ENCODE measurements at places on chromosomes 7 and 10.
A peak's percentile ranks its signal among the peaks of the same experiment; 100 is the strongest.

GRCh38 chr10:25875556-25876165 lies 58.4 kb upstream of the MYO3A start:
- DNase-seq, result peak; percentile 67

- peak; percentile 69 for DNase-seq
Measured at GRCh38 chr7:38660427-38661099, 29.4 kb upstream of the AMPH start.

DNA sequence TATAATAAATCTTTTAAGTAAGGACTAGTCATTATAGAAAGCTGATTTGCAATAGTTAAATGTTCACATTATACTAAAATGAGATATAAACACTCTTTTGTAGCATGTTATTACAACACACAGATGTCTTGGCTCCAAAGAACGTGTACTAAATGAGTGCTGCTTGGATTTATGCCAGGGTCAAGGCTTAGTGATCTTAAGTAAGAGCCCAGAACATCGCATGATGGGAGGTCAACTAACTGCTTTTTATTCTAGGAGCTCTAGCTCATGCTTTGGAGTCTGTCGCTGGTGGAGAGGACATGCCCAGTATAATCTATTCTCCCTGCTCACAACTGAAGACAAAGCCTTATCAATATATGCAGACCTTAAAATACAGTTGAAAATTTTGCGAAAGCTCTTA lies 315.1 kb downstream of the BBS9 start:
- peak; percentile 88 for DNase-seq

- no peak for DNase-seq
Measured at GRCh38 chr10:94286901-94287300, 75.8 kb downstream of the NOC3L start.

GRCh38 chr10:19785366-19785765 lies 30.9 kb upstream of the PLXDC2 start:
- peak; percentile 14 for DNase-seq

DNA sequence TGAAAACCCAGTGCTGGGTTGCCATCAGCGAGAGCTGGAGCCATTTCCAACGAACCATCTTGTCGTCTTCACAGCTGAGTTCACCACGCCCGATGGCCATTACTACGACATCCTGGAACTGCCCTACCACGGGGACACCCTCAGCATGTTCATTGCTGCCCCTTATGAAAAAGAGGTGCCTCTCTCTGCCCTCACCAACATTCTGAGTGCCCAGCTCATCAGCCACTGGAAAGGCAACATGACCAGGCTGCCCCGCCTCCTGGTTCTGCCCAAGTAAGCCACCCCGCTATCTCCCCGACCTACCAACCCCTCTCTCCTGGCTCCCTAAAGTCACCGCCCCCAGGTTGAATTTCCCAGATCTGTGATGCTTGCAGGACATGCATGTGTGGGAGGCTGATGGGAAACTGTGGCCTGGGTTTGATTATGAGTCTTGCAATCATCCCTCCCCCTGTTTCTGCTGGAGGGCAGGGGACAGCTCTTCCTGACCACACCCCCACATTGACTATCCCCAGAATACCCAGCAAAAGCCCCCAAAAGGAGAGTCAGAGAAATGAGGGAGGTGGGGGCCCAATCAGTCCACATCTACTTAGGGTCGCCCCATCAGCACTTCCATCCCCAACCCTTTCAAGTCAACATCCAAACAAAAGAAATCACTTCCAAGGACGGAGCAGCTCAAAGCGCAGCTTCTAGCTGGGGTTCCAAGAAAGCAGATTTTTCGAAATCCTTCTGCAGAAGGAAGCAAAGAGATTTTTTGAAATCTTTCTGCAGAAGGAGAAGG lies 6.9 kb downstream of the SERPINE1 start:
- peak; percentile 78 for DNase-seq

DNA sequence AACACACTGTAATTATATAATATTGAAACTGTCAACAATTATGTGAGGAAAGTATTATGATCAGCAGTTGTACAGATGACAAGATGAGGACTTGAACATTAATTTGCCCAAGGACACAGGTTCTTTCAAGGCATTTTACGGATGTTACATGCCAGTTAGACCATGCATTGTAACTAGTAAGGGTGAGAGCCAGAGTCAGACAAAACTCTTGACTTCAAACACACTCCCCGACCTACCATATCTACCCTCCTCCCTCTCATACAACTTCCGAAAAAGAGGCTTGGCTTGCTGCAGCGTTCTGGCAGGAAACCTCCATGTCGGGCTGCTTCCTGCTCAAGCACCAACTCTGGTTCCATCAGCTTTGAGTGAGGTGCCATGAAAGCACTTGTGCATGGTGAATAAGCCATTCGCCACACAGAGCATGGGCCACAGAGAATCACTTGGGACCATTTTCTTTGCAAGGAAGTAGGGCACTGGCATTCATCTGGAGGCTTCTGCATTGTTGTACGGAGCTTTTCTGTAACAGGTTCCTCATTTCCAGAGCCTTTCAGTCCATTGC lies 53.2 kb downstream of the FOXI2 start:
- DNase-seq, result no peak

DNA sequence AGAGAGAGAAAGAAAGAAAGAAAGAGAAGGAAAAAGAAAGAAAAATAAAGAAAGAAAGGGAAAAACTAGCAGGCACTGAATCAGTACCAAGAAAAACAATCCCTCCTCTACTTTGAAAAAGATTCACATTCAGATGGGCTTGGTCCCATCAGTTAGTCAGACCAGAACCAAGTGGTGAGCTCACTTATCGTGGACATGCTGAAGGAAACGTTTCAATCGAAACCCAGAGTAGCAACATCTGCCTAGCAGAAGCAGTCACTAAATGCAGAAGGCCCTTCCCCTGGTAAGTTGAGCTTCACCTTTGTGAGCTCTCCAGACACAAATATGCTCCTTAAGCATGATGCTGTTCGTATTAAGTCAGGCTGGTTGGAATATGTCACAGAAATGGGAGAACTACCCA lies 167.7 kb downstream of the TRIL start:
- no peak for DNase-seq

- no peak for DNase-seq
Measured at GRCh38 chr10:121608469-121609190, 10.4 kb upstream of the FGFR2 start.

GRCh38 chr7:86844608-86845007 lies 200.9 kb downstream of the GRM3 start:
- DNase-seq, result no peak

DNA sequence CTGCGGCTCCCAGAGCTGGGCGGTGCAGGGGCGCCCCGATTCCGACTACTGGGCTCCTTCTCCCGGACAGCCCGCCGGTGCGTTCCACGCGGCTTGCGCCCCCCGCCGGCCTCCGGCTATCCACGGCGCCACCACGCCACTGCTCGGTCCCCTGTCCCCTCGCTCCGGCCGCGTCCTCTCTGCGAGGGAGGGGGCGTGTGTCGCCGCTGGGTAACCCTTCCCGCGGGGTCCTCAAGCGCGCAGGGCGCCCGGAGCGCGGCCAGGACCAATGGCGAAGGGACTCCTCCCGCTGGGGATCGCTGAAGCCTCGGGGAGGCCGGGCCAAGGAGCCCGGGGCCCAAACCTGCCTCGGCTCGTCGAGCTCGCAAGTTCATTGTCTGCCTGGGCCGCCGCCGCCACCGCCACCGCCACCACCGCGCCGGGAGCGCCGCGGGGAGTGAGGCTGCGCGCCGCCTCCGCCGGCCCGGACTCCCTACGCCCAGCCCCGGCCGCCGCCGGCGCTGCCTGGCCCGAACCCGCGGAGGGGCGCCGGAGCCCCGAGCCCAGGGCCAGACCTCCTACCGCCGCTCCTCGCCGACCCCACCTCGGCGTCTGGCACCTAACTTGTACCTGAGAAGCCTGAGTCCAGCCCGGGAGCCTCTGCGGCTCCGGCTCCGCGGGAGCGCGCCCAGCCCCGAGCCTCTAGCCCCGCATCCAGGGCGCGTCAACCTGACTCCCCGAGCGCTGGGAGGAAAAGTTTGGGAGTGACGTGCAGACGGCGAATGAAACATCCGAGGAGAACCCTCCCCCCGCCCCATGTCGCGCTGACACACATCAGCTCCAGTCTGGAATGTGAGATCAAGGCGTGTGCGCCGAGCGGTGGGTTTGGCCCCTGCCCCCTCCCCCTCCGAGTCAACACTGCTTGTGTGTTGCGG lies at the start of gene CHST15:
Gene CHST15, minus strand, starts transcription at position 739 of the 914 bp plus-strand sequence. CDS start 47,386 bp downstream, outside the sequence.
- DNase-seq, result peak; percentile 54

- peak; percentile 16 for DNase-seq
Measured at GRCh38 chr7:114175125-114175524, 239.5 kb upstream of the FOXP2 start.

- peak; percentile 16 for DNase-seq
Measured at GRCh38 chr7:106767078-106767477, 98.0 kb upstream of the PIK3CG start.

DNA sequence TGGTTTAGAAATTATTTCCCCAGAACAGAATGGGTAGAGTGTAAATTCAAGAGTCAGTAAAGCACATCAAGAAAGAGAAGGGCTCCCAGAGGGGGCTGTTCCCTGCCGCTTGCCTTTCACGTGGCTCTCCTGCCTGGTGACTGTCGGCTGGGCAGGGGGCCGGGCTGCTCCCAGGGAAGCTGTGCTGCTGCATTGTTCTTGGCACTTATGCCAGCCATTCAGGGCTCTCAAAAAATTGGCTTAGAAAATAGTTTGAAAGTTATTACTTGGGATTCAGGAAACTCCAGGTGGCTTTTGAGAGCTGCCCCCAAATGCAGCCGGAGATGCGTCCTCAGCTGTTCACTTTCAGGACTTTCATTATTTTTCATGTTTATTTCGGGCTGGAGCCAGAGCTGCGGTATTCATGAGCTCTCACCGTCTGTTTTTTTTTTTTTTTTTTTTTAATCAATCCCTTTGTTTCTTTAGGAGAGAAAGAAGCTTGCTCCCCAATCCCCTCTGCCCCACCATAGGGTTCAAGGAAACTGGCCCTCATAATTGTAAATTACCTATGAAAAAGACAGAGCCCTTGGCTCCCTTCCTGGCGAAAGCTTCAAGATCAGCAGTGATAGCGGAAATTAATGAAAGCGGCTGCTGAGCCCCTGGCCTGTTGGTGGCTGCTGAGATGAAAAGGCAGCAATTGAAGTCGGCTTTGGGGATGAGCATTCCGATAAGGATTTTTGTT lies 94.1 kb downstream of the SORCS3 start:
- no peak for DNase-seq

DNA sequence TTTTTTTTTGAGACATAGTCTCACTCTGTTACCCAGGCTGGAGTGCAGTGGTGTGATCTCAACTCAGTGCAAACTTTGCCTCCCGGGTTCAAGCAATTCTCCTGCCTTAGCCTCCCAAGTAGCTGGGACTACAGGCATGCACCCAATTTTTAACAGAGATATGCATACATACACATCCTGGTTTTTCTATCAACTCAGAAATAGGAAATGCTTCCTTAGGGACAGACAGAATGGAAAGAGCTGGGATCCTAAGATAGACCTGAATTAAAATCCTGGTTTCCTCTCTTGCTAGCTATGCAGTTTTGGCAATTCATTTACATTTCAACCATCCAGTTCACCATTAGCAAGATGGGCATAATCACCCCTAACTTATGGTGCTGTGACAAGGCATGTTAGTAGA lies 347.5 kb downstream of the GPAM start:
- DNase-seq, result peak; percentile 42

GRCh38 chr7:73829921-73830680 lies 695 bp upstream of the CLDN4 start:
- no peak for DNase-seq

DNA sequence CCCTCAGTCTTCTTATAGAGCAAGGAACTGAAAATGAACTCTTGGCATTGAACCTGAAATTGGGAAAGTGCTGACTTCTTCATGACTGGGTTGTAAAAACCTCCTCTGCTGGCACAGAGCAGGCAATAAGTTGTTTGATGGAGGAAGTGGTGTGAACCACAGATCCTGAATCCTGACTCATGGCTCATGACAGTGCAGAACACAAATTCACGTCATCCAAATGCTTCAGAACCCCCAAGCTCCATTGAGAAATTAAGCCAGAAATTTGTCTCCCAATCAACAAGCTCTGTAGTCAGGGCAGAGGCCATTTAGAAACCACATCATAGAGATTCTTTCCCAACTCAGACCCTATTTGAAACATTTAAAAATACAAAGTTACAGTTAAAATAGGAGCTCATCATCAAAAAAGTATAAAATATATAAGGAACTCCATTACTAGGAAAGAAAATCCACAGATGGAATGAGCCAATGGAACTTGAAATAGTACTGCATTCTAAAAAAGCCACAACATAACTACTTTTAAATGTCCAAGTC lies 10.3 kb upstream of the STK17A start:
- peak; percentile 100 for DNase-seq

- DNase-seq, result no peak
Measured at GRCh38 chr7:19677180-19677579, 31.7 kb downstream of the POLR1F start.

- no peak for DNase-seq
Measured at GRCh38 chr7:388961-389701, 99.2 kb downstream of the FOXL3 start.

- DNase-seq, result no peak
Measured at GRCh38 chr10:130776724-130777123, 534.8 kb downstream of the TCERG1L start.

DNA sequence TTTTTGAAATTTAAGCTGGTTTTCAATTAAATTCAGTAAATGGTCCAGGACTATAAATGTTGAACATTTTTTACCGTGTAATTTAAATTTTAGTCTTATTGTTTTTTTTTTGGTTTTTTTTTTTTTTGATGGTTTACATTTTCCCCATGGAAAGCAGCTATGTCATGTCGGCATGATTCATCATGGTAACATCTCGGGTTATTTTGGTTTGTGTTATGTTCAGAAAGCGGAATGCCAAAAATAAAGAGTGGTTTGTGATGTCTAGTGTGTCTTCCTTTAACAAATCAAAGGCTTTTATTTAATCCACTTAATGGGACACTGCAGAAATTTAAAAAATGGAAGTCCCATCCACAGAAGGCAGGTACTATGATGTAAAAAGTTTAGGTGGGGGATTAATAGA lies 58.5 kb downstream of the TRUB1 start:
- DNase-seq, result peak; percentile 3

GRCh38 chr10:110324201-110324804 lies 19.6 kb upstream of the SMNDC1 start:
- peak; percentile 48 for DNase-seq

GRCh38 chr10:86357041-86357440 lies 9.6 kb downstream of the GRID1 start:
- no peak for DNase-seq

DNA sequence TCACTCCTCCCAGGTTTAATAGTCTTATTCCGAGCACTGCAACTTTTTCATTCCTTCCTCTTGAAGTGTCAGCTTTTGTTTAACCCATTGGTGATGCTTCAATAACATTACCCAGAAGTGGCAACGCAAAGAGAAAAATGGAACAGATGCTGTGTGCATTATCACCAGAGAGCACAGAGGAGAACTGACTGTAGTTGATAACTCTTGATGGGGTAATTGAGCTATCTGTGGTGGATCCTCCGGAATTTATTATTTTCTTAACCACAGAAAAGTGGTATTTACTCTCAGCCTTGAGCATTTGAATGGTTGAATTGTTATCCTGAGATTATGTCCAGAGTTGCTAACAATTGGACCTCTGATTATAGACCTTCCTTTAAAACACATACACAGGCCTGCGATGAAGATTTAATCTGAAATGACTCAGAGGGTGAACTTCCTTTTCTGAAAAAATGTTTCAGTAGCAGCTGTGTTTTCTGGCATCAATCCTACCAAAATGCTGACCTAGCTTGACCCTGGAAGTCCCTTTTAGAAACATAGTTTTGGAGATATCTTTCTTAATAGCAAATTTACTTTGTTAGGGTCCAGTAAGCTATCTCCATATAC lies 1584.4 kb upstream of the LRRTM3 start:
- DNase-seq, result no peak

All from fibroblast of mammary gland (primary cell).